ENCODE measurements at places on chromosomes 5 and 9. TPM values are rescaled to one million over a fixed set of nuclear protein-coding genes. Genes with fewer than 3 reads are reported as not detected.
A peak's percentile ranks its signal among the peaks of the same experiment; 100 is the strongest.

- no peaks in the 10 kb centered on the region for H3K27me3 ChIP-seq
- H3K36me3 ChIP-seq: no peaks in the 10 kb centered on the region
- H3K4me3 ChIP-seq: no peak overlapping the region
- DNase-seq: peak; percentile 13
- H3K4me1 ChIP-seq: peaks cover 14% of the 10 kb centered on the region
Measured at GRCh38 chr9:89801742-89802670, 197.2 kb downstream of the GADD45G start.

GRCh38 chr5:178256746-178257145, 24.1 kb upstream of the PHYKPL start:
- no peak for DNase-seq
- H3K27ac ChIP-seq: no peak overlapping the region
- no peaks in the 10 kb centered on the region for H3K4me1 ChIP-seq
- no peaks in the 10 kb centered on the region for H3K36me3 ChIP-seq
- no peak overlapping the region for H3K4me3 ChIP-seq

GRCh38 chr5:36177154-36177553, 25.2 kb downstream of the SKP2 start:
- DNase-seq: no peak
- H3K4me1 ChIP-seq: no peaks in the 10 kb centered on the region
- no peak overlapping the region for H3K27ac ChIP-seq
- no peaks in the 10 kb centered on the region for H3K27me3 ChIP-seq

- no peaks in the 10 kb centered on the region for H3K4me1 ChIP-seq
- no peak overlapping the region for H3K27ac ChIP-seq
- peaks cover 3% of the 10 kb centered on the region for H3K27me3 ChIP-seq
- H3K36me3 ChIP-seq: no peaks in the 10 kb centered on the region
Measured at GRCh38 chr5:134026521-134027287, 21.9 kb upstream of the VDAC1 start.

DNA sequence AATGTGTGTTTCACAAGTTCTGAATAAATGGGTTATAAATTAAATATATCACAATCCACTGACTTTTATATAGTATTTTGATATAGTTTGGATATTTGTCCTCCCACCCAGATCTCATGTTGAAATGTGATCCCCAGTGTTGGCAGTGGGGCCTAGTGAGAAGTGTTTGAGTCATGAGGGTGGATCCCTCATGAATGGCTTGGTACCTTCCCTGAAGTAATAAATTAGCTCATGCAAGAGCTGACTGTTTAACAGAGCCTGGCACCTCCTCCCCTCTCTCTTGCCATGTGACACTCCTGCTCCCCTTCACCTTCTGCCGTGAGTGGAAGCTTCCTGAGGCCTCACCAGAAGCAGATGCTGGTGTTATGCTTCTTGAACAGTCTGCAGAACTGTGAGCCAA, 127.9 kb upstream of the PALM2AKAP2 start:
- DNase-seq: no peak
- H3K4me1 ChIP-seq: no peaks in the 10 kb centered on the region
- H3K27ac ChIP-seq: no peak overlapping the region
- no peak overlapping the region for H3K4me3 ChIP-seq
- H3K27me3 ChIP-seq: no peaks in the 10 kb centered on the region

DNA sequence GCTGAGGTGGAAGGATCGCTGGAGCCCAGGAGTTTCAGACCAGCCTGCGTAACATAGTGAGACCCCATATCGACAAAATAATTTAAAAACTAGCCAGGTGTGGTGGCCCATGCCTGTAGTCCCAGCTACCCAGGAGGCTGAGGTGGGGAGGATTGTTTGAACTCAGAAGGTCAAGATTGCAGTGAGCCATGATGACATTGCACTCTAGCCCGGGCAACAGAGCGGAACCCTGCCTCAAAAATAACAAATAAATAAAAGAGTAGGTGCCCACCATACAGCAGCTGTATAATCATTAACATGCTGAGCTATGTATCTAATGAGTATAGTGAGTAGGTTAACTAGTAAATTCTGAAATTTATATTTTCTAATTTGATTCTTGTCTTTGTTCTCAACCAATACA, 11.0 kb upstream of the ATP6V0E1 start:
- no peak overlapping the region for H3K4me3 ChIP-seq
- H3K4me1 ChIP-seq: peaks cover 5% of the 10 kb centered on the region
- H3K36me3 ChIP-seq: peaks cover 23% of the 10 kb centered on the region
- no peaks in the 10 kb centered on the region for H3K27me3 ChIP-seq

GRCh38 chr5:171713152-171713551, 72.5 kb upstream of the SMIM23 start:
- DNase-seq: no peak
- H3K27ac ChIP-seq: no peak overlapping the region
- no peaks in the 10 kb centered on the region for H3K27me3 ChIP-seq
- H3K36me3 ChIP-seq: no peaks in the 10 kb centered on the region
- H3K4me3 ChIP-seq: no peak overlapping the region
- no peaks in the 10 kb centered on the region for H3K4me1 ChIP-seq

GRCh38 chr5:180166176-180166575, 42.8 kb downstream of the RASGEF1C start:
- no peaks in the 10 kb centered on the region for H3K27me3 ChIP-seq
- H3K36me3 ChIP-seq: no peaks in the 10 kb centered on the region
- H3K27ac ChIP-seq: no peak overlapping the region

DNA sequence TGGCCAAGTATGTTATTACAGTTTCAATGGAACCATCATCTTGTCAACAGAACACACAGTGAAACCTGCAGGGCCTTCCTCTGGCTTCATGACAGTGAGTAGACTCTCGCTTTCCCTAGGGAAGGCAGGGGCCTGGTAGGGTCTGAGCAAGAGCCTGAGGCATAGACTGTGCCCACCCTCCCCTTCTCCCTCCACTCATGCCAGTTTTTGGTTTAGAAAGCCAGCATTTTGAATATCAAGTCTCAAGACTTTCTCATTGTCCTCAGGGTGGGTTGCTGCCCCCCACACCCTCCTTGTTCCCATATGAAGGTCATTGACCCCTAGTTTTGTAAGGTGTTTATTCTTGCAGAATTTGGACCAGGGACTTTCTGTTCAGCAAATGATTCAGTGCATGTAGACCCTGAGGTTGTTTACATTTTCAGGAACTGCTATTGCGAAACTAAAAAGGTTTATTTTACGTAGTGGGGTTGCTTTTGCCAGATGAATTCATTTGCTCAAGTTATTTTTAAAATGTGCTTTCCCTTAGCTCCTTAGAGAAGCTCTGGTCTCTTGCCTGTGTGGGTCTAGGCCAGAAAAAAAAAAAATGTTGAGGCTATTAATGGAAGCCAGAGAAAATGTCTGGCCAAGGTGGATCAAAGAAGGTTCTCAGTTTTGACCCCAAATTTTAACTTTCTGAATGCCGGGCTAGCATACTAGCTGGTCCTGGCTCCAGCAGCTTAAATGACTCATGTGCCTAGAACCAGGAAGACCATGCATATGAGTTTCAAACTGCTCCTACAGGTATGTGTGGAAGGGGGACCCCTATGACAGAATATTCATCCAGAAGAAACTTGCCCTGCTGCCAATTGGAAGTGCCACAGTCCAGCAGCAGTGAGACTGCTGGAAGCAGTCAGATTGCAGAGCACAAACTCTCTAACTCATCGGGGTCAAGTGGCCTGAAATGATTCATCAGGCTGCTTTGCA, 10.1 kb upstream of the MOB3B start:
- DNase-seq: no peak
- no peaks in the 10 kb centered on the region for H3K27me3 ChIP-seq
- peaks cover 12% of the 10 kb centered on the region for H3K36me3 ChIP-seq
- peaks cover 44% of the 10 kb centered on the region for H3K4me1 ChIP-seq
- H3K4me3 ChIP-seq: no peak overlapping the region

GRCh38 chr5:124706729-124707361, 39.6 kb downstream of the ZNF608 start:
- DNase-seq: peak; percentile 55
- no peak overlapping the region for H3K27ac ChIP-seq
- no peaks in the 10 kb centered on the region for H3K36me3 ChIP-seq
- H3K27me3 ChIP-seq: no peaks in the 10 kb centered on the region
- H3K4me1 ChIP-seq: peaks cover 43% of the 10 kb centered on the region
- H3K4me3 ChIP-seq: no peak overlapping the region

GRCh38 chr9:2192356-2192979, 177.3 kb downstream of the SMARCA2 start:
- peaks cover 80% of the 10 kb centered on the region for H3K36me3 ChIP-seq
- no peak overlapping the region for H3K27ac ChIP-seq
- H3K4me3 ChIP-seq: no peak overlapping the region
- H3K27me3 ChIP-seq: no peaks in the 10 kb centered on the region
- no peaks in the 10 kb centered on the region for H3K4me1 ChIP-seq
- no peak for DNase-seq

- H3K4me1 ChIP-seq: no peaks in the 10 kb centered on the region
- no peaks in the 10 kb centered on the region for H3K36me3 ChIP-seq
- no peak overlapping the region for H3K4me3 ChIP-seq
- no peak overlapping the region for H3K27ac ChIP-seq
- no peak for DNase-seq
Measured at GRCh38 chr5:62786099-62786498, 207.5 kb downstream of the LRRC70 start.

- no peak for DNase-seq
- H3K27ac ChIP-seq: no peak overlapping the region
- no peaks in the 10 kb centered on the region for H3K27me3 ChIP-seq
- H3K4me3 ChIP-seq: no peak overlapping the region
Measured at GRCh38 chr5:65010841-65011240, 242.1 kb downstream of the CWC27 start.

GRCh38 chr5:130502702-130503101, 598.4 kb downstream of the CHSY3 start:
- no peak overlapping the region for H3K4me3 ChIP-seq
- no peak overlapping the region for H3K27ac ChIP-seq
- no peaks in the 10 kb centered on the region for H3K4me1 ChIP-seq
- no peak for DNase-seq

MEF2C gene
- total RNA-seq: 42.0 TPM

NRG2 gene
- total RNA-seq: 1.6 TPM

OBP2B gene
- total RNA-seq: not detected

All from lower lobe of right lung (tissue), 2 donors.